ENCODE measurements at places on chromosomes 1 and 21. TPM values are rescaled to one million over a fixed set of nuclear protein-coding genes. Genes with fewer than 3 reads are reported as not detected.

DNA sequence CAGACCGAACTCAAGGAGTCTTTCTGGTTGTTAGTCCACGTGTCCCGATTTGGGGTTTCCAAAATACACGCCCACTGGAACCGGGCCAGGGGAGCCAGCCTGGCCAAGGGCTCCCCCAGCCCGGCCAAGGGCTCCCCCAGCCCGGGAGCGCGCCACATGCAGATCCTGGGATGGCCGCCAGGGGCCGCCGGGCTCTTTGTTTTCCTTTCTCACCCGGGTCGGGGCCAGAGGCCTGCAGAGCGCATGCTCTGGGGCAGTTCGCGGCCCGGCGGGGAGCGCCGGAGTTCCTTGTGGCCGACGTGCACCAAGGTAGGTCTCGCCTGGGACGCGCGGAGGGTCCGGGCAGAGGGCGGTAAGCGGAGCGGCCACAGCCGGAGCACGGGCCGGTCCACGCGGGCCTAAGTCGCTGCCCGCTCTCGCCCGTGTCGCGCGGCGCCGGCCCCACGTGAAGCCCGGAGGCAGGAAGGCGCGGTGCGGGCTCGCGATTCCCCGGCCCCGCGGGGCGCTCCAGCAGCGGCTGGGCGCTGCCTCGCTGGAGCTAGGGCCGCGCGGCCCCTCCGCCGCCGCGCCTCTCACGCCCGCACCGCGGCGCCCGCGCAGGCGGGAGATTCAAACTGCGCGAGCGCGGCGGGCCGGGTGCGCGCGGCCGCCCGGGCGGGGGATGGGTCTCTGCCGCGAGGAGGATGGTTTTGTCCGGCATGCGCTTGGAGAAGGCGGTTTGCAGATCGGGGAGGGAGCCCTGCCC, 12.3 kb downstream of the RCC1 start:
- peaks cover 27% of the 10 kb centered on the region for H3K4me1 ChIP-seq
- H3K27me3 ChIP-seq = no peaks in the 10 kb centered on the region
- DNase-seq = peak; percentile 92
- H3K27ac ChIP-seq = peak overlapping the region; percentile 83
- no peaks in the 10 kb centered on the region for H3K36me3 ChIP-seq

DNA sequence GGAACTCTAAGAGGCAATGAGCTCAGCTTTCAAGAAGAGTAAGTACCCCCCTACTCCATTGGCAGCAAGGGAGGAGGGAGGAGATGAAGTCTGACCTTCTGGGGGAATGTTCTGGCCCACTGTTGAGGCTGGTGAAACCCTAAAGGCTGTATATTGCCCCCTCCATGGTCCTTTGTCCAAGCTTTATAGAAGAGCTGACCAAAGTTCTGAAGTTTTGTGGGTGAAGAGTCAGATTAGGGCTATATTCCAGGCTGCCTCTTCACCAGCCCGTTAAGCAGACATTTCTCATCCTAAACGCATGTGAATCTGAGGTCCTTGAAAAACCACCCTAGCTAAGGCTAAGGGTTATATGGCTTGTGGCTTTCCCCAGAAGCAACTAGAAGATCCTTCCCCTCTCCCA, 1.4 kb downstream of the C1orf94 start:
- no peaks in the 10 kb centered on the region for H3K36me3 ChIP-seq
- no peak overlapping the region for H3K4me3 ChIP-seq
- no peaks in the 10 kb centered on the region for H3K4me1 ChIP-seq
- peaks cover 30% of the 10 kb centered on the region for H3K27me3 ChIP-seq

GRCh38 chr1:116432655-116433265, 59.7 kb downstream of the ATP1A1 start:
- no peaks in the 10 kb centered on the region for H3K4me1 ChIP-seq
- H3K27ac ChIP-seq = no peak overlapping the region

GRCh38 chr1:7388488-7389185, 382.5 kb upstream of the VAMP3 start:
- no peaks in the 10 kb centered on the region for H3K36me3 ChIP-seq
- no peaks in the 10 kb centered on the region for H3K27me3 ChIP-seq
- H3K4me1 ChIP-seq = peaks cover 9% of the 10 kb centered on the region
- peak overlapping the region; percentile 48 for H3K27ac ChIP-seq

GRCh38 chr21:44944596-44944995, 4.8 kb downstream of the SLX9 start:
- H3K27ac ChIP-seq = no peak overlapping the region
- no peaks in the 10 kb centered on the region for H3K36me3 ChIP-seq
- H3K4me3 ChIP-seq = no peak overlapping the region
- H3K4me1 ChIP-seq = peaks cover 4% of the 10 kb centered on the region
- DNase-seq = no peak

GRCh38 chr1:105442901-105443300, 1613.6 kb upstream of the PRMT6 start:
- no peaks in the 10 kb centered on the region for H3K36me3 ChIP-seq
- no peak for DNase-seq
- H3K27ac ChIP-seq = no peak overlapping the region
- no peaks in the 10 kb centered on the region for H3K27me3 ChIP-seq
- H3K4me1 ChIP-seq = no peaks in the 10 kb centered on the region

GRCh38 chr1:226491093-226491850, 57.3 kb upstream of the STUM start:
- no peaks in the 10 kb centered on the region for H3K4me1 ChIP-seq
- H3K4me3 ChIP-seq = no peak overlapping the region
- DNase-seq = no peak
- H3K36me3 ChIP-seq = no peaks in the 10 kb centered on the region
- H3K27me3 ChIP-seq = no peaks in the 10 kb centered on the region

GRCh38 chr1:63034256-63034655, 250.3 kb downstream of the ATG4C start:
- H3K36me3 ChIP-seq = no peaks in the 10 kb centered on the region
- H3K4me3 ChIP-seq = no peak overlapping the region
- H3K27me3 ChIP-seq = no peaks in the 10 kb centered on the region
- no peak overlapping the region for H3K27ac ChIP-seq

DNA sequence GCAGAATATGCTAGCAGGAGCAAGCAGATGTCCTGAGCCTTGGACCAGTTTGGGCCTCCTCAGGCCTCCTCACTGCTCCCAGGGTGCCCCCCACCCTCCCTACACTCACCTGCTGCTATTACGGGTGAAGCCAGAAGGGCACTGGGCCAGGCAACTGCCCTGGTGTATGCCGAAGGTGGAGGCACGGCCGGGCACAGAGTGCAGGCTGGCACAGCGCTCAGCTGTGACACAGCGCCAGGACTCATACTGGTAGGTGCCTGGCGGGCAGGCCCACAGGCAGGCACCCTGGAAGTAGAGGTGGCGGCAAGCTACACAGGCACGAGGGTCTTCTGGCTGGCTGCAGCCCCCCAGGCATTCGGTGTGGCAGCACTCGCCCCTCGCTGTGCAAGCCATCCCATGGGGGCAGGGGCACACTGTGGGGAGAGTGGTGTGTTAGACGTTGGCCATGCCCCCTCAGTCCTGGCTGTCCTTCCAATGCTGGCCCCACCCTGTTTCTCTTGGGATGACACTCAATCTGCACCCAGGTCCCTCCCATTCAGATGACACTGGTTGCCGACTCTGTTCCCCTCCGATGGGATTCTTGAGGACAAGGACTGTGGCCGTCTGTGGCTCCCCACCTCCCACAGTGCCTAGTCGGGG, 7.0 kb downstream of the INSRR start:
- H3K4me1 ChIP-seq = peaks cover 5% of the 10 kb centered on the region
- no peak overlapping the region for H3K27ac ChIP-seq
- peaks cover 12% of the 10 kb centered on the region for H3K27me3 ChIP-seq
- H3K4me3 ChIP-seq = no peak overlapping the region
- H3K36me3 ChIP-seq = no peaks in the 10 kb centered on the region
- no peak for DNase-seq

GRCh38 chr1:20398744-20399143, 87.3 kb downstream of the CAMK2N1 start:
- no peak overlapping the region for H3K27ac ChIP-seq
- no peaks in the 10 kb centered on the region for H3K4me1 ChIP-seq
- H3K27me3 ChIP-seq = peaks cover 12% of the 10 kb centered on the region
- no peak for DNase-seq
- no peak overlapping the region for H3K4me3 ChIP-seq

DNA sequence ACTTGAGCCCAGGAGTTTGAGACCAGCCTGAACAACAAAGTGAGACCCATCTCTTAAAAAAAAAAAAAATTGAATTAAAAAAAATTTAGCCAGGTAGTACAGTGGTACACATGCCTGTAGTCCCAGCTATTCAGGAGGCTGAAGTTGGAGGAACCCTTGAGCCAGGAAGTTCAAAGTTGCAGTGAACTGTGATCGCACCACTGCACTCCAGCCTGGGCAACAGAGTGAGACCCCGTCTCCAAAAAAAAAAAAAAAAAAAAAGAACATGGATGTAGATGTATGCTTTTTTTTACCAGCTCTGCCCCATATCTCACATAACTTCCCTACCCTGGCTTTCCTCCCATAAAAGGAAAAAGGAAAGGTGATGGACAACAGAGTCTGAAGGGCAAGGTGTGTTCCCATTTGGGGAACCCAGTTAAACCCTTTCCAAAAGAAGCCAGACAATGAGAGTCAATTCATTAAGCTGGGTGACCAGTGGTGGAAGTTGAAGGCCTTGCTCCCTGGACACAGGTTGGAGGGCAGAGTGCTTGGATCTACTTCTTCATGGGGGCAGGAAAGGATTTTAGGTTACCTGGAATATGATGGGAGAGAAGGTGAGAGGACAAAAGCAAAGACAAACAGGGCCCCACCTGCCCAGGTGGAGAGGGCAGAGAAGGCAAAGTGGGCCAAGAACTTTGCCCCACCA, 2.9 kb downstream of the KRTCAP2 start:
- no peak for DNase-seq
- peaks cover 28% of the 10 kb centered on the region for H3K27me3 ChIP-seq
- no peak overlapping the region for H3K4me3 ChIP-seq
- no peaks in the 10 kb centered on the region for H3K36me3 ChIP-seq
- H3K4me1 ChIP-seq = peaks cover 54% of the 10 kb centered on the region

GRCh38 chr1:9194024-9194423, 40.5 kb upstream of the H6PD start:
- DNase-seq = no peak
- no peak overlapping the region for H3K27ac ChIP-seq
- H3K4me1 ChIP-seq = no peaks in the 10 kb centered on the region
- no peaks in the 10 kb centered on the region for H3K36me3 ChIP-seq
- peaks cover 24% of the 10 kb centered on the region for H3K27me3 ChIP-seq

- no peak overlapping the region for H3K27ac ChIP-seq
- peaks cover 2% of the 10 kb centered on the region for H3K27me3 ChIP-seq
- H3K36me3 ChIP-seq = no peaks in the 10 kb centered on the region
- peak; percentile 16 for DNase-seq
- H3K4me1 ChIP-seq = no peaks in the 10 kb centered on the region
These were observed 20.5 kb upstream of the TRABD2B start for GRCh38 chr1:48017716-48018115.

- H3K36me3 ChIP-seq = no peaks in the 10 kb centered on the region
- no peak overlapping the region for H3K4me3 ChIP-seq
- peaks cover 6% of the 10 kb centered on the region for H3K27me3 ChIP-seq
- no peak overlapping the region for H3K27ac ChIP-seq
- no peaks in the 10 kb centered on the region for H3K4me1 ChIP-seq
- no peak for DNase-seq
These were observed 17.0 kb upstream of the ITLN2 start for GRCh38 chr1:160971618-160972056.

GRCh38 chr1:15080328-15081007, 73.1 kb upstream of the TMEM51 start:
- H3K27ac ChIP-seq = no peak overlapping the region
- H3K4me3 ChIP-seq = no peak overlapping the region
- no peaks in the 10 kb centered on the region for H3K36me3 ChIP-seq
- no peaks in the 10 kb centered on the region for H3K4me1 ChIP-seq

- peaks cover 8% of the 10 kb centered on the region for H3K36me3 ChIP-seq
- peak overlapping the region; percentile 98 for H3K27ac ChIP-seq
- peak; percentile 72 for DNase-seq
These were observed 2.6 kb downstream of the TAGLN2 start for GRCh38 chr1:159922511-159923202.

- no peaks in the 10 kb centered on the region for H3K36me3 ChIP-seq
- H3K4me3 ChIP-seq = no peak overlapping the region
- H3K27me3 ChIP-seq = no peaks in the 10 kb centered on the region
These were observed 80.4 kb upstream of the LRRC53 start for GRCh38 chr1:74592580-74593355.

GRCh38 chr1:157734321-157734720, 33.8 kb upstream of the FCRL3 start:
- H3K36me3 ChIP-seq = no peaks in the 10 kb centered on the region
- H3K27ac ChIP-seq = no peak overlapping the region
- H3K4me1 ChIP-seq = no peaks in the 10 kb centered on the region
- no peaks in the 10 kb centered on the region for H3K27me3 ChIP-seq
- no peak for DNase-seq
- no peak overlapping the region for H3K4me3 ChIP-seq

DNA sequence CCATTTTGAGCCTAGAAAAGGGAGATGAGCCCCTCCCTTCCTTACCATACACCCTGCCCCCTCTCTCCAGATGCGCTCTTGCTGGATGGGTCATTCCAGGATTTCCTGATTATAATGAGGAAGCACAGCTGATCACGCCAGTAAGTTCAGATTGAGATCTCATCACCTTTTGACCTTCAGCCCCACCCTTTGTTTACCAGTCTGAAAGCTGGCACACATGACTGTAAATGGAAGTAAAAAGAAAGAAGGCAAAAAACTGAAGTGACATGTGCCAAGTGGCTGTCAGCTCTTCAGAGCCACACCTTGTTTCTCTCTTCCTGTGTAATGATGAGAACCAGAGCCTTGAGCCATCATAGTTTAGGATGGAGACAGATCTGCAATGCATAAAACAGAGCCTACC, 27.9 kb downstream of the S1PR1 start:
- H3K4me3 ChIP-seq = no peak overlapping the region
- H3K27me3 ChIP-seq = no peaks in the 10 kb centered on the region
- H3K36me3 ChIP-seq = no peaks in the 10 kb centered on the region
- H3K27ac ChIP-seq = peak overlapping the region; percentile 24
- H3K4me1 ChIP-seq = peaks cover 60% of the 10 kb centered on the region
- DNase-seq = no peak

GRCh38 chr1:230028602-230029223, 38.3 kb upstream of the GALNT2 start:
- no peaks in the 10 kb centered on the region for H3K4me1 ChIP-seq
- no peak overlapping the region for H3K27ac ChIP-seq
- no peak for DNase-seq
- no peak overlapping the region for H3K4me3 ChIP-seq
- no peaks in the 10 kb centered on the region for H3K27me3 ChIP-seq
- no peaks in the 10 kb centered on the region for H3K36me3 ChIP-seq

TPM3 gene
- total RNA-seq = 318 TPM

F13B gene
- total RNA-seq = not detected

ANKRD34A gene
- total RNA-seq = 0.82 TPM

RNF223 gene
- total RNA-seq = 1.2 TPM

RUNX1 gene
- 81.1 TPM for total RNA-seq

FAM72D gene
- total RNA-seq = 0.41 TPM

KIRREL1 gene
- 56.7 TPM for total RNA-seq

CLDN17 gene
- total RNA-seq = not detected

HOOK1 gene
- 12.4 TPM for total RNA-seq

AMY1C gene
- total RNA-seq = 30.9 TPM
